ENCODE measurements at places on chromosomes 11 and 22.

DNA sequence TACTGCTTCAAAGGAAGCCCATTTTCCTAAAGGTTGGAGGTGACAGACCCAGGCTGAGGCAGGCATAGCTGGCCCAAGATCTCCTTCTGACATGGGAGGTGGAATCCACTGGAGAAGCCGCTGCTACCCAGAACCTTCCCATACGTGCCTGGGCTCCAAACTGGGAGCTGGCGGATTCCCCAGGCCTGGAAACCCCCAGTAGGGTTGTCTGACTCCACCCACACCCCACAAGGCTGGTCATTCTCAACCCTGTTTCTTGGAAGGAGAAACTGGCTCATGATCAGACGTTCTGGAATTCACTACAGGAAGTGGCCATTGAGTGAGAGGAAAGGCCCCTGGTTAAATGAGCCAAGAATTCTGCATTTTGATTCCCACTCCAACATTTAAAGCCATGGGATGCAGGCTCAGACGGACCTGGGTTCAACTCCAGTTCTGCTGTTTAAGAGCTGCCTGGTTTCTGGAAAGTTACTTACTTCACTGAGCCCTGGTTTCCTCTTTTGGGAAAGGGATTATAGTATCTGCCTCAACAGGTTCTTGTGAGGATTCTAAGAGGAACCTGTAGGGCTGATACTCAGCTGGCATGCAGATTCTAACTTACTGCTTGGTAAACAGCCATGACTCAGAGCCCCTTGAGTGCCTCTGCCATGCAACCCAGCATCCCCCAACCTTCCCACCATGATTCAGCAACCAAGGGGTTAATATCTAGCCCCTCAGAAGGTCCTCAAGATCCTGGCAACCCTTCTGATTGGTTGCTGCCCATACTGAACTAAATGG is 19.4 kb upstream of the TSKU start:
- no peak for DNase-seq

DNA sequence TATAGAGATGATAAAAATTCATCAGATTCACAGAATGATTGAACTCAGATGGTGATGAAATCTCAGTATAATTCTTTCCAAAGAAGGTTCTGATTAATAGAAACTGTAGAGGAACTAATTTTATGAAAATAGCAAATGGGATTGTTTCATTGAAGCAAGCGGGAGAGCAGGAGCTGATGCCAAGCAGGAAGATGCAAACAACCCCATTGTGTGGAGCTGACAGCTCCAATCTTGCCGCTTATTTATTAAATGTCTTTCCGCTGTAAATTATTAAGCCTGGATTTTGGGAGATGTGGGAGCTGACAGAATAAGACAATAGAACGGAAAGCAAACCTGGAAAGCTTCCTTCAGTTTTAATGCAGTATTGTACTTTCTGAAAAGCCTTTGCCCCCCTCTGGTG is 6.0 kb upstream of the TMEM218 start:
- DNase-seq: no peak

DNA sequence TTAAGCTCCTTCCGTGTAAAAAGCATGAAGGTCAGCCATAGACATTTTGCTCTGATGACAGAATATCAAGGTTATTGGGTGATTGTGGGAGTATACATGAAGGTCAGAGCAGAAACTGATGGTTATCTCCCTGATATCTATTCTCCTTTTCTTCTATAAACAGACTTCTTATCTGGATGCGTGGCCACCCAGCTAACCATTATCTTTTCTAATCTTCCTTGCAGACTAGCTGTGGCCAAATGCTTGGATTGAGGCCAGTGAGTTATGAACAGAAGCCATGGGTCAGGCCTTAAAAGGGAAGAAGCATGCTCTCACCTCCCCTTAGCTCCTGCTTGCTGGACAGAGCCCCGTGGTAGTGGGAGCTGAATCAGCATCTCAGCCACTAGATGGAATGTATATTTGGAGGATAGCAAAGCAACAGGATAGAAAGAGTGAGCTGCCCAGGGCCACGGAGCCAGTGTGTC is 31.3 kb upstream of the LRRC55 start:
- DNase-seq: no peak

GRCh38 chr22:48719978-48720661 is 1107.6 kb downstream of the BRD1 start:
- DNase-seq: no peak

DNA sequence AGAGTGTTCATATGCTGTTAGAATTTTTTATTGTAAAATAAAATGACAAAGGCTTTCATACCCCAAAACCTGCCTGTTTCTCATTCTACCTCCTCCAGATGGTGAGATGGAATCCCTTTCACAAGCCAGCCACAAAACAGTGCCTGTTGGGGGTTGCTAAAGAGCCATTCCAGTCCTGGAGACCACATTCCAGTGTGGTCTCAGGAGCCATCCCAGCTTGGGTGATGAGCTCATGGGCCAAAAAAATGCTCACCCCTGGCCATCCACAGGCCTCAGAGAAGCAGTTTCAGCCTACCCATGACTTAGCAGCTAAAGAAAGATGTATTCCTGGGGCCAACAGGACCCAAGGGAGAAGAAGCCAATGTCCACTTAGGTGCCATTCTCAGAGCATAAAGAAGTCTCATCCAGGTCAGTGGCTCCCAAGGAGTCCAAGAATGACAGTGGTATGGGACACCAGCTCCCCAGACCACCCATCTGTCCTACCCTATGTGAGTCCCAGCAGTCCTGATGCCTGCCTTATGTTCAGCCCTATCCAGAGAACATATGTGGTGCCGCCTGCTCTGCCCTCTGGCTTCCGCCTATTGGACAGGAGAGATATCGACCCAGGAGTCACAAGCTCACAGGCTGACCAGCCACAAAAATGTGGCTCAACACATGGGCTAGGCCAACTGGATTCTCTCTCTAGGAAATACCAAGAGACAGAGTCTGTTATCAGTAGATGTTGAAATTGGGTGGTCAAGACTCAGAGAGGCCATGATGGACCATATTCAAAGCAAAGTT is 26.4 kb downstream of the C11orf91 start:
- no peak for DNase-seq

GRCh38 chr11:27367881-27368280 is 4.9 kb upstream of the CCDC34 start:
- DNase-seq: no peak

DNA sequence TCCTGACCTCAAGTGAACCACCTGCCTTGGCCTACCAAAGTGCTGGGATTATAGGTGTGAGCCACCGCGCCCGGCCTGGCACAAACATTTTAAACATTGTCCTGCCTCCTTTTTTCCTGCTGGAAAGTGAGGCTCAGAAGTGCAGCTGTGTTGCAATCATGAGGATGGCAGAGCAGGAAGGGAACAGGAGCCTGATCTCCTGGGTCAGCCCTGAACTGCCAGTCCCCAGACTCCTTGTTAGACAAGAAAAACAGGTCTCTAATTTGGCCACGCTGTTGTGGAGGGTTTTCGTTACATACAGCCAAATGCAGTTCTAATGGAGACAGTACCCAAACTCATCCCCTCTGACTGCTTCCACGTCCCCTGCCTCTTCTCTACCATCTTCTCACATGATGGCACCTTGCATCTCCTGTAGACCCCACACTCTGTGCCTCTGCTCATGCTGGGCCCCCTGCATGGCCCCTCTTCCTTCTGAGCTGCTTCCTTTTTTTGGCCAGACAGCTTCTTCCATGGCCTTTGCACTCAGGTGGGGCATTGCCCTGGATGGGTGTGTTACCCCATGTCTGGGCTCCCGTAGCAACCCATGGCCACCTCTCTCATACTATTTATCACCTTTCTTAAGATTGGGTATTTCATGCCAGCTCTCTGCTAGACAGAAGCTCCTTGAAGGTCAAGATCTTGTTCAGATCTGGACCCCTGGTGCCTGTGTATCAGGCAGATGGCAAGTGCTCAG is 227.1 kb downstream of the CEP164 start:
- DNase-seq: no peak

DNA sequence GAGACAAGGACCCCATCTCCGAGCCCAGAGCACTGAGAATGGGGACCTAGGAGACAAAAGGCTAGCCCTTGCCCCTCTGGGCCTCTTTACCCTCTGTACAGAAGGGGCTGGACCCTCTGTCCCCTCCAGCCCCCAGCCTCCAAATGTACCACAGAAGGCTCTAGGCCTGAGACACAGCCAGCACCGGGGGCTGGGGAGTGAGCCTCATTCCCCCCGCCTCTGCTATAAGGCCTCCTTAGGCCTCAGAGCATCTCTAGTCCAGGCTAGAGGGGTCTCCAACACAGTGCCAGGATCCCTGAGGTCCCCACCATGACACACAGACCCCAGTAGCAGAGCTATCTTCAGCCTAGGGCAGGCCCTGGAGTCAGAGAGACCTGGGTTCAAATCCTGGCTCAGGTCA is 4.8 kb downstream of the SMTN start:
- DNase-seq: no peak

GRCh38 chr22:27775087-27775698 is 26.4 kb downstream of the MN1 start:
- no peak for DNase-seq

DNA sequence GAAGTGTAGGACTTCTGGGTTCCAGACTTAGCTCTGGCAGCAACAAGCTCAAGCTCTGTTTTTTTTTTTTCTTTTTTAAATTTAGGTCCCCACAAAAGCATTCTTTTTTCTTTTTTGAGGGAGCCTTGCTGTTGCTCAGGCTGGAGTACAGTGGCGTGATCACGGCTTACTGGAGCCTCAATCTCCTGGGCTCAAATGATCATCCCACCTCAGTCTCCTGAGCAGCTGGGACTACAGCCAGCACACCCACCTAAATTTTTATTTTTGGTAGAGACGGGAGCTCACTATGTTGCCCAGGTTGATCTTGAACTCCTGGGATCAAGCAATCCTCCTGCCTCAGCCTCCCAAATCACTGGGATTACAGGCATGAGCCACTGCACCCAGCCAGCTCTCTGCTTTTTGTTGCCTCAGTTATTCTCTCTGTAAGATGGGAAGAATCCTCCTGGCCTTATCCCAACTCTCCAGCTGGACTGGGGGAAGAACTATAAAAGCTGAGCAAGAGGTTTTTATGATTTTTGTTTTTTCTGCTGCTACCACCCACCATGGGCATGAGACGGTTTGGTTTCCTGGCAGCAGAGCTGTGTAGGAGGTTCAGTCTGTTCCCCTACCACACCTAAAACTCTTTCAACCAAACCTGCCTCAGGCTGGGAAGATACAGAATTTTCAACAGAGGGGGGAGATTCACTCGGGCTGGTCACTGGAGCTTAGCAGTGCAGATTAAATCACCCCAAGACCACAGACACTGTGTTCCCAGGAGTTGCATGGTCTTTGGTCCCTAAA is 11.6 kb upstream of the MTFP1 start:
- no peak for DNase-seq

- DNase-seq: no peak
Measured at GRCh38 chr22:22944268-22944985, 56.8 kb downstream of the IGLL5 start.

DNA sequence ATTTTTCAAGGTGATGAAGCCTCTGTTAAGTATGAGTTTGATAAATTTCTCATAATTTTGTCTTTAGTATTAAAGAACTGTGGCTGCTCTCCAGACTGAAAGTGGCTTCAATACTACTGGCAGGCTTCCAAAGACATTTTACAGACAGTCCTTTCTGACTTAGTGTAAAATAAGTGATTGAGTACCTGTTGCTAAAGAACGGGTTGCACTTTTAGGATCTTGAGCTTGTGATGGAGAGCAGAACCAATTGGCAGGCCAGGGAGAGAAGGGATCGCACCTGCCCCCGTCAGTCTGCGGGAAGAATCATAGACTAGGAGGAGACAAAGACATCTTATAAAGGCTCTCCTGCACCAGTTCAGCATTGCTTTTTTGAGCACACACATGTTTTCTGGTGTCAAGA is 4.4 kb downstream of the NCAM1 start:
- DNase-seq: no peak

GRCh38 chr11:76740772-76741171 is 42.4 kb upstream of the TSKU start:
- no peak for DNase-seq

- peak; percentile 83 for DNase-seq
Measured at GRCh38 chr22:18024276-18024939, at the start of gene MICAL3. TSS of gene MICAL3 (minus strand) at chr22:18024561. CDS start at chr22:17906812, 117,749 bp downstream.

GRCh38 chr11:26297189-26297975 is 34.5 kb upstream of the ANO3 start:
- DNase-seq: no peak

DNA sequence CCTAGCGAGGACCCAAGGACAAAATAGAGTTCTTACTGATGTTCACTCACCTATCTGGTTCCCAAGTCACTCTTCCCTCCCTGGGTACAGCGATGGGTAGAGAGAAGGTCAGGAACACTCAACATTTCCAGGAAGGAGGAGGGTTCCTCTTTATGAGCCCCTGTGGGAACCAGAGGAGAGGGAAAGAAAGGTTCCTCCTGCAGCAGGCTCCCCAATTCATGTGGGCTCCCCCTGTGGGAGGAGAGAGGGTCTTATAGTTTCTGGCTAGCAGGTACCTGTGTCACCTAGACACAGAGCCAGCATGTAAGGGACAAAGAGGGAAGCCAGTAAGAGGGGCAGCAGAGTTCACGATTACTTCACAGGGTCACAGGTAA is 93.5 kb downstream of the DBX1 start:
- no peak for DNase-seq

- DNase-seq: no peak
Measured at GRCh38 chr22:44309137-44309536, 3.6 kb downstream of the SHISAL1 start.

DNA sequence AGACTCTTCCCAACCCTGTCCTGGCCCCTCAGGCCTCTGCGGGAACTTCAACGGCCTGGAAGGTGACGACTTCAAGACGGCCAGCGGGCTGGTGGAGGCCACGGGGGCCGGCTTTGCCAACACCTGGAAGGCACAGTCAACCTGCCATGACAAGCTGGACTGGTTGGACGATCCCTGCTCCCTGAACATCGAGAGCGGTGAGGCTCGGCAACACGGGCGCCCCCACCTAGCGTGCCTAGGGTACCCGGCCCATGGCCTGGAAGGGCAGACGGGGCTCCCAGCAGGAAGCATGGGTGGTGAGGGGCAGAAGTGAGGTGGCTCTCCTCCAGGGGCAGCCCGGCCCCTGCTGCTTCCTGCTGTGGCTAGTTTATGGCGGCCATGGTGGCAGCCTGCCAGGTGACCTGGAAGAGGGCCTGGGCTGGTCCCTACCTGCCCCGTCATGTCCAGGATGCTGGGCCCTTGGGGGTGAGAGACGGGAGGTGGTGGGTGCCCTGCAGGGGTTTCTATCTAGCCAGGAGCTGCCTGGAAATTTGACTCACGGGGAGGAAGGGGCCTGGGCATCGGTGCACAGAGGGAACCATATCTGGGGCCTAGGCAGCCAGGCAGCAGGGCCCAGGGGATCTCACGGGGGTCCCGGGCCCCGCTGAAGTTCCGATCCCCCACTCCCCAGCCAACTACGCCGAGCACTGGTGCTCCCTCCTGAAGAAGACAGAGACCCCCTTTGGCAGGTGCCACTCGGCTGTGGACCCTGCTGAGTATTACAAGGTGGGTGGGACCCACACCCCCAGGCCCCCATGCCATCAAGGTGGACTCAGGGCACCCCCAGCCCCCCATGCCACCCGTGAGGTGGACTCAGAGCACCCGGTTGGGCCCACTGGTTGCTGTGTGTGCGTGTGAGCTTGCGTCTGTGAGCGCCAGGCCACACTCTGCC is 9.2 kb downstream of the MUC2 start:
- DNase-seq: no peak

- DNase-seq: no peak
Measured at GRCh38 chr22:31087744-31088215, 6.7 kb downstream of the SMTN start.

Measured in activated B cell treated with CpG ODN at 0.5 μM for 24 hours (primary cell).